Fibroblast of lung (primary cell): ENCODE measurements at places on chromosomes 5 and 9. TPM values are rescaled to one million over a fixed set of nuclear protein-coding genes. Genes with fewer than 3 reads are reported as not detected.

Gene PCDHGB5
- 17.5 and 21.5 TPM in 2 replicates for total RNA-seq

Gene SLC45A2
- total RNA-seq, result under 0.01 TPM in 2 replicates

Gene SETX
- 78.1 and 78.3 TPM in 2 replicates for total RNA-seq

Gene C5
- total RNA-seq, result 7.3 and 8.2 TPM in 2 replicates

Gene FREM1
- under 0.01 TPM in 2 replicates for total RNA-seq

Gene PSD2
- total RNA-seq, result under 0.01 and 0.17 TPM in 2 replicates

Gene PRRC1
- 36.5 and 44.3 TPM in 2 replicates for total RNA-seq

Gene STOML2
- total RNA-seq, result 170 and 178 TPM in 2 replicates

Gene PCDHGA3
- total RNA-seq, result 1.5 and 2.8 TPM in 2 replicates

Gene PCDHGB2
- total RNA-seq, result 3.1 and 4.6 TPM in 2 replicates

Gene CLK4
- total RNA-seq, result 23.4 and 27.9 TPM in 2 replicates

Gene UBTD2
- 24.9 and 26.7 TPM in 2 replicates for total RNA-seq

Gene CCDC152
- 1.5 and 2.5 TPM in 2 replicates for total RNA-seq

Gene ANKRD34B
- not detected in 2 replicates for total RNA-seq

Gene PCDHB10
- total RNA-seq, result 0.77 and 2.0 TPM in 2 replicates

Gene SLC34A3
- not detected in 2 replicates for total RNA-seq

Gene FBN2
- total RNA-seq, result 9.0 and 80.1 TPM in 2 replicates

Gene GARIN3
- total RNA-seq, result not detected in 2 replicates

Gene FGF10
- 110 and 154 TPM in 2 replicates for total RNA-seq

Gene PCAT7
- total RNA-seq, result under 0.01 TPM in 2 replicates

Gene ECPAS
- 107 and 140 TPM in 2 replicates for total RNA-seq

Gene BTNL8
- not detected in 2 replicates for total RNA-seq

Gene DOCK8
- total RNA-seq, result under 0.01 TPM in 2 replicates

Gene TSSK1B
- under 0.01 and 0.50 TPM in 2 replicates for total RNA-seq

Gene OSMR
- total RNA-seq, result 74.7 and 102 TPM in 2 replicates

Gene LCN12
- 0.17 TPM in 1 of 2 replicates, not detected in the other for total RNA-seq

Gene SLC6A19
- not detected in 2 replicates for total RNA-seq

Gene LCP2
- under 0.01 TPM in 1 of 2 replicates, not detected in the other for total RNA-seq

Gene SCGB3A1
- total RNA-seq, result not detected in 2 replicates

Gene ALDOB
- total RNA-seq, result not detected in 2 replicates

Gene ACTBL2
- under 0.01 TPM in 1 of 2 replicates, not detected in the other for total RNA-seq

Gene MRNIP
- total RNA-seq, result 15.4 and 21.0 TPM in 2 replicates

Gene PCDHGB7
- 13.0 and 13.6 TPM in 2 replicates for total RNA-seq

Gene ZNF484
- total RNA-seq, result 13.1 and 15.4 TPM in 2 replicates

Gene CAST
- total RNA-seq, result 153 and 203 TPM in 2 replicates

Gene KCNT1
- total RNA-seq, result not detected in 2 replicates

Gene CSF1R
- total RNA-seq, result not detected in 2 replicates

Gene PRR16
- 3.1 and 7.3 TPM in 2 replicates for total RNA-seq

Gene RGMB
- 38.3 and 81.6 TPM in 2 replicates for total RNA-seq

Gene GFI1B
- total RNA-seq, result under 0.01 TPM in 1 of 2 replicates, not detected in the other

Gene EGFLAM
- total RNA-seq, result 0.33 and 3.6 TPM in 2 replicates

Gene UHRF2
- 56.2 and 81.7 TPM in 2 replicates for total RNA-seq

Gene EIF4E1B
- not detected in 2 replicates for total RNA-seq

Gene C9
- under 0.01 and 0.33 TPM in 2 replicates for total RNA-seq

Gene C9orf153
- 0.17 and 0.51 TPM in 2 replicates for total RNA-seq

Gene MACROH2A1
- 154 and 191 TPM in 2 replicates for total RNA-seq

Gene ZDHHC11B
- under 0.01 TPM in 2 replicates for total RNA-seq

Gene FAM193B
- total RNA-seq, result 17.5 and 28.4 TPM in 2 replicates
